Thyroid gland (tissue), 4 donors: ENCODE measurements at places on chromosomes 3 and 15.
A peak's percentile ranks its signal among the peaks of the same experiment; 100 is the strongest.

- peak; percentile 82 for DNase-seq
These were observed 61.0 kb upstream of the SLC24A5 start for GRCh38 chr15:48059791-48060190.

- no peak for DNase-seq
These were observed 21.7 kb downstream of the CLDN11 start for GRCh38 chr3:170440344-170440743.

DNA sequence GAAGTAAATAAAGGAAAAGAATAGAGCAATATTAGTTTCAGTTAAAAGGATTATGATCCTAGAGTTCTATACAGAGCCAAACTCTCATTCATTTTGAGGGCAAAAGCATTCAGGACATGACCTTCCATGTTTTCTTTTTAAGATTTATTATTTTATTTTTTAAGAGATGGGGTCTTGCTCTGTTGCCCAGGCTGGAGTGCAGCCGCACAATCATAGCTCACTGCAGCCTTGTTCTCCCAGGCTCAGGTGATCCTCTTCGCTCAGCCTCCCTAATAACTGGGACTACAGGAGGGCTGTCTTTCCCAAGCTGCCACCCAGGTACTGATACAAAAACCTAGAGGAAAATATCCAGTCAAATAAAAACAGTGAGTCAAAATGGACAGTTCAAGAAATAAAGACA lies 13.6 kb upstream of the CCDC13 start:
- no peak for DNase-seq

DNA sequence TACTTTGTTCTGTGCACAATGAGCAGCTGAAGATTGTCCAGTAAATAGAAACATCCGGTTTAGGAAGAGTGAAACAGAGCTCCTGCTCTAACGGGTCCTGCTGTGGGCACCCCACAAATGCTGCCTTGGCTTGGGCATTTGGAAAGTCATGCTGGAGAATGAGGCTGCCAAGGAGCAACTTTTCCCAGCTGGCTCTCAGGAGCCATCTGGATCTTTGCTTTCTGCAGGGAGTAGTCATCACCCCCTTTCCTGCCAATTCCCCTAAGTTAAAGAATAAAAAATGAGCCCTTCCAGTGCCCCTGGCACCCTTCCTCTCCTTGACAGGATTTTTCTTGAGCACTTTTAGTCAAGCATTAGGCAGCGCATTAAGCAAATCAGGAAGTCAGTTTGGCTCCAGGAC lies 90.0 kb downstream of the FAM43A start:
- DNase-seq, result no peak

DNA sequence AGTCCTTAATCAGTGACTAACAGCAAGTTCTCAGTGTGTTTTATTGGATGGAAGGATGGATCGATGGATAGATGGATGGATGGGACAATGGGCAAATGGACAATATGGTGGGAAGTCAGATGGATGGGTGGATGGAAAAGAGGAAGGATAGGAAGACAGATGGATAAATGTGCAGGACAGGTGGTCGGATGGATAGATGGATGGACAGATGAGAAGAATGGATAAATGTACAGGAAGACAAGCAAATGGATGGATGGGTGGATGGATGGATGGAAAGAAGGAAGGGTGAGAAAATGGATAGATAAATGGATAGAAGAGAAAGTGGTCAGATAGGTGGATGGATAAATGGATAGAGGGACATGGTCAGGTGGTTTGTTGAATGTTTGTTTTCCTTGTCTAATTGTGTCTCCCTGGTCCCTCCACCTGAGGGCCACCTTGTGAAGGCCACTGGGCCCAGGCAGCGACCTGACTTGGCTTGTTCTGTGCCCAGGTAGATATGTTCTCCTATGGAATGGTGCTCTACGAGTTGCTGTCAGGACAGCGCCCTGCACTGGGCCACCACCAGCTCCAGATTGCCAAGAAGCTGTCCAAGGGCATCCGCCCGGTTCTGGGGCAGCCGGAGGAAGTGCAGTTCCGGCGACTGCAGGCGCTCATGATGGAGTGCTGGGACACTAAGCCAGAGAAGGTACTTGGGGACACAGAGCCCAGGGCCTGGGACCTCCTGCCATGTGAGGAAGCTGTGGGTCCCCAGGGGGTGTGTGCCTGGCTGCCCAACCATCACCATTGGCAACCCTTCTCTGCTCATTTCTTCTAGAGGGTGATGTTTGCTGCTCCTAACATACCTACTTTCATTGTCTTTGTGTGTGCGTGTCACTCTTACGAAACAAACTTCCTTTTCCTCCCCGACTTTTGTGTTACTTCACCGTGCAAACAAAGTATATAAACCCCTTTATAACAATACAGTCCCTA lies 137.5 kb downstream of the LRRK1 start:
- DNase-seq, result no peak
